ENCODE measurements at places on chromosomes 1 and 21.

DNA sequence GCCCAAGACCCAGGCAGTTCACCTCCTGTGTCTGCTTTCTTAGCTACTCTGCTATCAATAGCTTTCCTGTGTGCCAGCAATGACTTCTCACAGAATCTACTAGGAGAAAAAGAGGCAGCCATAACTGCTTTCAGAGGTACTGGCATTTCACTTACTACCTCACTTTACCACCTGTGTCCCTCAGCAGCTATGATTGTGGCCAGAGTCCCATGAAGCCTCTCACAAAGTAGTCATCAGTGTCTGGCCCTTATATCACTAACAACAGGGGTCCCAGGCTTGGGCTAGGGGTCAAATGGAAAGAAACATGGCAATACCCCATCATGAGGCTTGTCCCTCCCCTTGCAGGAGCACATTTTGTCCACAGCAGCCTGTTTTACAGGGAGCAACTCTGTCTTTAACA lies 62.7 kb upstream of the EPS8L3 start:
- no peak for ATAC-seq

DNA sequence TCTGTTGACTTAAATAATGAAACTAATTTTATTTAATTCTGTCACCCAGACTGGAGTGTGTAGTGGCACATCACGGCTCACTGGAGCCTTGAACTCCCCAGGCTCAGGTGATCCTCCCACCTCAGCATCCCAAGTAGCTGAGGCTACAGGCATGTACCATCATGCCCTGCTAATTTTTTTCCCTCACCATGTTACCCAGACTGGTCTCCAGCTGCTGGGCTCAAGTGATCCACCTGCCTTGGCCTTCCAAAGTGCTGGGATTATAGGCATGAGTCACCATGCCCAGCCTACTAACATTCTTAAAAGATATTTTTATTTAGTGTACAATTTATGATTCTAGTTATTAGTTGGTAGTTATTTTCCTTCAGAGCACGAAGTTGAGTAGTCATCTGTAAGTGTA lies 49.5 kb downstream of the NRDC start:
- no peak for ATAC-seq

DNA sequence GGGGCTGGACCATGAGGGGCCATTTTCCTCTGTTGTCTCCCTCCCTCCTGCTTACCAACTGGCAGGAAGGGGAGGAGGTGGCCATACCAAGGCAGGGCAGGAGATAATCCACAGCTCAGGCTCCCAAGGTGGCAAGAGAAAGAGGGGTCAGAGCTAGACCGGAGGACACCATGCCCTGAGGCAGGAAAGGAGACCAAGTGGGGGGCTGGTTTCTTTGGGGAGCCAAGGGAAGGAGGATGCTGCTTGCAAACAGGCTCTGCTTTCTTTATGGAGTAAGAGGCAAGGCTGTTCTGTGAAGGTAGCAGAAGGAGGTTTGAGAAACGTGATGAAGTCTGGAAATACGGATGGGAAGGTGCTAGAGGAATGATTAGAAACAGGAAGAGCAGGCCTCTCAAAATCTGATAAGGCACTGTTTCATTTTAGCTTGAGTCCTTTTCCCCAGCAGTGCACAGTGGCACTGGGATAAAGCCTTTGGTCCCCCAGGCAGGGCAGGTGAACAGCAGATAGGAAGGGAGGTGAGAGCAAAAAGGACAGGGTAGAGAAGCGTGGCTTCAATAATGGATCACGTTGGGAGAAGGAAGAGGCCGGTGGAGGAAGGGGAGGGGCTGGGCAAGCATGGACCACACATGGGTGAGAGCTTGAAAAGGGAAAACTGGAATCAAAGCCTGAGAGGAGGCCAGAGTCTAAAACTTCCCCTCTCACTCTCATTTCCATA lies 44.2 kb upstream of the GALNT2 start:
- no peak for ATAC-seq

DNA sequence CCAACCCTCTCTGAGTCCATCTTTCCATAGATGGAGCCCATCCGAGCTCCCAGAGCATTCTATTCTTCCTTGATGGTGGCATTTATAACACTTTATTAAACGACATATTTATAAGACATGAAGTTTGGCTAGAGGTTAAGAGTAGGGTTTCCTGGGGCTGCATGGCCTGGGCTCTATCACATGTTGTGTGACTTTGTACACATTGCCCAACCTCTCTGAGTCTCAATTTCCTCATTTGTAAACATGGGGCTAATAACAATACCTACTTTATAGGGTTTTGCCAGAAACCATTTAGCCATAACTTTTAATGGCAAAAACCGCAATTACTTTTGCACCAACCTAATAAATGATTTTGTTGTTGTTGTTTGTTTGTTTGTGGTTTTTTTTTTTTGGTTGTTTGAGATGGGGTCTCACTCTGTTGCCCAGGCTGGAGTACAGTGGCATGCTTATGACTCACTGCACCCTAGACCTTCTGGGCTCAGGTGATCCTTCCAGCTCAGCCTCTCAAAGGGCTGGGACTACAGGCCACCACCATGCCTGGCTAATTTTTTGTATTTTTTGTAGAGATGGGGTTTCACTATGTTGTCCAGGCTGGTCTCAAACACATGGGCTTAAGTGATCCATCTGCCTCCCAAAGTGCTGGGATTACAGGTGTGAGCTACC lies 13.9 kb upstream of the ASAP3 start:
- ATAC-seq = no peak
